A172 (cell line): ENCODE measurements at places on chromosomes 11 and 22.
A peak's percentile ranks its signal among the peaks of the same experiment; 100 is the strongest.

DNA sequence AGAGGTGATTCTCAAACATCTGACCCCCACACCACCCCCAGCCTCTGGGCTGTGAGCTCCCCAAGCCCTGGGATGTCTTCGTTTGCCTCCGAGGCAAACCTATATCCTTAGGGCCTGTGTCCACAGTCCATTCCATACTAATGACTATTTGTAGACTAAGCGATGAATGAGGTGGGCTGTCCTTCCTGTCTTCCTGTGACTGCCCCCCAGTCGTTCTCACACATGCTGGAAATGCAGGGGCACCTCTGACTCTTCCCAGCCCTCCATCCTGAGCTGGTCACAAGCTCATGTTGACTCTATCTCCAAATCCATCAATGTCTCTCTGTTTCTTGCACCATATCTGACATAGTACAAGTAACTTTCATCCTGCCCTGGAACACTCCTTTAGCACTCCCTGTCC lies 4.8 kb downstream of the ATG16L2 start:
- DNase-seq = no peak

DNA sequence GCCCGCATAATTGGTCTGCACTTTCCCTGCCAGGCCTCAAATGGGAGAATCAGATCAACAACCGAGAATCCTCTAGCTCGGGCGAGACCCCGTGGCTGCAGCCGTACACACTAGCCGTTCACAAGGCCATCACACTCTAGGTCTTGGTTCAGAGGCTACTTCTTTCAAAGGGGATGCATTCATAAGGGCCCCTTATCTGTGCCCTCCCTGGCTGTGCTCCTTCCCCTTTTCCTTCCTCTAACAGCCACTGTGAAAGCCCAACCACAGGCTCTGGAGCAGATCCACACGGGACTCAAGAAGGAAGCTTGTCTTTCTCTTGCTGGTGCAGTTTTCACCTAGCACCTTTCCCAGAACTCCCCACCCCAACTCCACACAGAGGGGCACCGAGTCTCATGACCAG lies 24.5 kb downstream of the SMIM38 start:
- DNase-seq = no peak

DNA sequence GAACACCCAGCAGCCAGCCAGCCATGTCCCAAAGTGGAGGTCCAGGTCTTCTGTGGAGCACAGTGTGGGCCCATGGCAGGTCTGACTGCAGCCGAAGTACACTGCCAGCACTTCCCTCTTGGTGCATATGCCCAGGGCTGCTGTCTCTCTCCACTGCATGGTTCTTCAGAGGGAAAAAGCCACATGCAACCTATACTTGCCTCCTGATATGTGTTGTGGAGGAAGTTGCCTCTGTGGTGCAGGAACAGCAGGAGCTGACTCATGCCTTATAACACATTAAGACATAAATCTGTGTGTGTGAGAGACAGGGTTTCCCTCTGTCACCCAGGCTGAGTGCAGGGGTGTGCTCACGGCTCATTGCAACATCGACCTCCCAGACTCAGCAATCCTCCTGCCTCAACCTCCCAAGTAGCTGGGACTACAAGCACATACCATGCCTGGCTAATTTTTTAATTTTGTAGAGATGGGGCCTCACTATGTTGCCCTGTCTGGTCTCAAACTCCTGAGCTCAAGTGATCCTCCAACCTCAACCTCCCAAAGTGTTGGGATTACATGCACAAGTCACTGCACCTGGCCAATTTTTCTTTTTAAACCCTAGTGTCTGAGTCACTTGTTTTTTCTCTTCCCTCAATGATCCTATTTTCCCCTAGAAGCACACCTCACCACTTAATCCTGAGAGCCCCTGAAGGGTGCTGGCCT lies 98.8 kb downstream of the MPPED2 start:
- no peak for DNase-seq

- no peak for DNase-seq
Observed at GRCh38 chr11:71551711-71552110, 3.5 kb downstream of the KRTAP5-9 start.

- DNase-seq = peak; percentile 58
Observed at GRCh38 chr22:21865041-21865440, 2.4 kb downstream of the MAPK1 start.

DNA sequence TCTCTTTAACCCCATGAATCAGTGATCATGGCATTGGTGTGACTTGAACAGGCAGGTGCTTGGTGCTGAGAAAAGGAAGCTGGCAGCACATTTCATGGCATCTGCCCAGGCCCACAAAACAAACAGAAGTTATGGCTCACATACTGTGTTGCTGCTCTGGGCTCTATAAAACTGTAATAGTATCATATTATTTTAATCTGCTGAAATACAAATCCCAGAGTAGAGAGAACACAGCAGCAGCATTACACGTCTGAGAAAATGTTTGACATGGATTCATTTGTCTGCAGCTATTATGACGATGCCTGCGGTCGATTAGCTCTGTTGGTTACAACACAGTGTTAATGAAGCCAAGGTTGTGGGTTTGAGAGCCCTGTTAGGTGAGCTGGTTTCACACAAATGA lies 80.8 kb downstream of the ALX4 start:
- no peak for DNase-seq

DNA sequence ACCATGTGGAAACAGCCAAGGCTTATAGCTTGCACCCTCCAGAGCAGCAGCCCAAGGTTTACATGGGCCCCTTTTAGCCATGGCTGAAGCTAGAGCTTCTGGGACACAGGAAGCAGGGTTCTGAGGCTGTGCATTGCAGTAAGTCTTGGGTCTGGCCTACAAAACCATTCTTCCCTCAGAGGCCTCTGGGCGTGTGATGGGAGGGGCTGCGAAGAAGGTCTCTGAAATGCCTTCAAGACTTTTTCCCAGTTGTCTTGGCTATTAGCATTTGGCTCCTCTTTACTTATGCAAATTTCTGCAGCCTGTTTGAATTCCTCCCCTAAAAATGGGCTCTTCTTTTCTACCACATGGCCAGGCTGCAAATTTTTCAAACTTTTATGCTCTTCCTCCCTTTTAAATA lies 109.5 kb downstream of the BBOX1 start:
- DNase-seq = no peak

GRCh38 chr22:48358886-48359612 lies 1468.6 kb downstream of the BRD1 start:
- no peak for DNase-seq

DNA sequence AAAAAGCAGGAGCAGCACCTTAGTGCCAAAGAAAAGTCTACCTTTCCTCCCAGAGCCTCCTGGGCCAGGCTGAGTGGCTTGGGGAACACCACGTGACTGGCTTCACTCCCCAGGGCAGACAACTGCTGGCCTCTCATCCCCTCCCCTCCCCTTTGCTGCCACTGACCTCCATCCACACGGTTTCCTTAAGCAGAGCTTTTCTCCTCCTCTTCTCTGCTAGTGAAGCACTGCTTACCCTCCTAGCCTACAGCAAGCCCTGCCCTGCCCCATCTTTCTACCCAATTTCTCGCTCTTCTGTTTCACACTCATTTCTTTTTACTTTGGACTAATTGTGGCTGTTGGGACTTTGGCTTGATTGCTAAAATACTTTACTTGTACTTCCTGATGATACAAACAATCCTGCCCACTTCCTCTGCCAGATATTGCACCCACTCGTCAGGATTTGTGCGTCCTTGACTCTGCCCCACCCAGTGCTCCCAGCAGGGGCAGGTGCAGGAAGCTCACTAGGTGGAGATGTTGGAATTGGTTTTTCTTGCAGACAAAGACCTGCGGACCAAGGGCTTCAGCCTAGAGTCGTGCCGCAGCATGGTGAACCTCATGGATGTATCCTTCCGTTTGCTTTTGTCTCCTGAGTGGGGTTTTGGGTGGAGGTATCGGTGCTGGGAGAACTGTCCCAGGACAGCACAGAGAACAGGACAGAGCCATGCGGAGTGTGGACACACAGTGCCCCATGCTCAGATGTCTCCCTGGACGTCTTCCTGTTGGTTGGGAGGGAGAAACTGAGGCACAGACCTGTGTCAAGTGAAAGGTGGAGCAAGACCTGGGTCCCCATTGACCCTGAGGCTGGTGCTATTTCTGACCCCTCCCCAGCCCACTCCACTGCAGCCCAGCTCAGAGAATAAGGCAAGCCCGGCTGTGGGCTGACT lies 27.3 kb downstream of the CAPN1 start:
- DNase-seq = no peak

GRCh38 chr11:73217131-73217809 lies 811 bp upstream of the P2RY2 start:
- DNase-seq = no peak

- no peak for DNase-seq
Observed at GRCh38 chr11:134030853-134031252, 38.0 kb upstream of the JAM3 start.

- no peak for DNase-seq
Observed at GRCh38 chr11:71575723-71576424, 6.8 kb downstream of the KRTAP5-11 start.

- DNase-seq = no peak
Observed at GRCh38 chr11:5153574-5154431, 754 bp downstream of the OR52A1 start.

- DNase-seq = no peak
Observed at GRCh38 chr11:2195756-2196088, 24.1 kb upstream of the TH start.

DNA sequence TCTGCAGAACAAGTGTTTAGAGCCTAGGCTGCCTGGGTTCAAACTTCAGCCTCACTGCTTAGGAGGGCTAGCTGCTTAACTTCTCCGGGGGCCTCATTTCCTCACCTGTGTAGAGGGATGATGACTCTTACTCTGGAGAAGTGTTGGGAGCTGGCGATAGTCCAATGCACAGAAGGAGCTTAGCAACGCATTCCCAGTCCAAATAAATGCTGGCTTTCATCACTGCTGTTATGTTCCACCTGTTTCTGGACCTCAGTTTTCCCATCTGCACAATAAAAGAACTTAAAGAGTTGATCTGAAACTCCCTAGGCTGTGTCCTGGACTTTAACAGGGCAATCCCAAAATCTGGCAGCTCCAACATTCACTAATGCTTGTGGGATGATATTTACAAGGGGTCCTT lies 337.8 kb downstream of the MIAT start:
- no peak for DNase-seq

- no peak for DNase-seq
Observed at GRCh38 chr11:8262552-8263108, 1.0 kb downstream of the LMO1 start.

GRCh38 chr11:27059431-27059830 lies 18.8 kb downstream of the BBOX1 start:
- no peak for DNase-seq

DNA sequence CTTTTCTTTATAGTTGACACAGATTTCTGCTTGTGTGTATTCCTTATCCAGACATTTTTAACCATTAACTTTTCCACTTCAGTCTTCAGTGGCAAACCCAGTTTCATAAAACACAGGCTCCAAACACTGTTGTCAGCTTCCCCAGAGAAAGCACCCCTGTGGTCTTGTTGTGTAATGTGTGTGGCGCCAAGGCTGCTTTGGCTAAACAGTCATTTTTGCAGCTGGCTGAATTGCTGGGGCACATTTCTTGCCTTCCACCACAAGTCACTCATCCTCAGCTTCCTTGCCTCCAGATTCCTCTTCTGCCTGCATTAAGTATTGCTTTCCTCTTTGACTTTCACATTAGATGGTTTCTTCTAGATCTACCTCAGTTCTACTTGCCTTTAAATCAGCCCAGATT lies 40.5 kb downstream of the ARHGAP1 start:
- DNase-seq = no peak

DNA sequence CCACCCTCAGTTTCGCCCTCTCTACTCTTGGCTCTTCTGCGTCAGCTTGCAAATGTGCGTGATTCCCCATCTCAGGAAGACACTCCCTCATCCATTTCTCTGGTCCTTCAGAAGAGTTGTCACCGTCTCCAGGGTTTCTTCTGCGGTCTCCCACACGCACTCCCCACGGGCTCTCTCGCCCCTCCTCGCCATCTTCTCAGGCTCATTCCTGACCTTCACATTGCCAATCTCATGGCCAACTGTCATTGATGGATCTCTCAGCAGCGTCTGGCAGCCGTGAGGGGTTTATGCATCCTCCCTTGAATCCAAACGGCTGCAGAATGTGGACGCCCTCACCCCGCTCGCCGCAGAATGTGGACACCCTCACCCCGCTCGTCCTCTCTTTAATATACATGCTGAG lies 10.5 kb downstream of the SYNGR1 start:
- DNase-seq = no peak

GRCh38 chr11:81004576-81004975 lies 1563.7 kb upstream of the TENM4 start:
- no peak for DNase-seq

DNA sequence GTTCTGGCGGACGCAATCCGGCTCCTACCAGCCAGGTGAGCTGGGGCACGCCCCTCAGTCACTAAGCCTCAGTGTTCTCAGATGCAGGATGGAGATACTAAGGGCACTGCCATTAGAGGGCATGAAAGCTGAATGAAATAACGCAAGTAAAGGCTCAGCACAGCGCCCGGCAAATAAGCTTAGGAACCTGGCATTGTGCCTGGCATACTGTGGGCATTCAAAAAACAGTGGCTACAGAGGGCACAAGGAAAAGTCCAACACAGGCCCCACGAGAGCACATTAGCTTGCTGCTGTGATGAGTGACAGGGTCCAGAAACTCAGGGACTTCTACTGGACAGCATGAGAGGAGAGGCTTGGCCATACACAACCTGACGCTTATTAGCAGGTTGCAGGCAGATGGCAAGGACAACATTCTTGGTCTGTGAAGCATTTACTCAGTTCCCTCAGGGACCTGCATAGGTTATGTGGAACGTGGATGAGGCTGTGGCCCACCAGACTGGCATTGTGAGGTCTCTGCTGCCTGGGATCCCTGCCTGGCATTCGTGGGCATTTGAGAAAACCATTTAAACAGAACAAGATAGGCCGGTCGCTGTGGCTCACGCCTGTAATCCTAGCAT lies 12.2 kb downstream of the TXN2 start:
- no peak for DNase-seq

DNA sequence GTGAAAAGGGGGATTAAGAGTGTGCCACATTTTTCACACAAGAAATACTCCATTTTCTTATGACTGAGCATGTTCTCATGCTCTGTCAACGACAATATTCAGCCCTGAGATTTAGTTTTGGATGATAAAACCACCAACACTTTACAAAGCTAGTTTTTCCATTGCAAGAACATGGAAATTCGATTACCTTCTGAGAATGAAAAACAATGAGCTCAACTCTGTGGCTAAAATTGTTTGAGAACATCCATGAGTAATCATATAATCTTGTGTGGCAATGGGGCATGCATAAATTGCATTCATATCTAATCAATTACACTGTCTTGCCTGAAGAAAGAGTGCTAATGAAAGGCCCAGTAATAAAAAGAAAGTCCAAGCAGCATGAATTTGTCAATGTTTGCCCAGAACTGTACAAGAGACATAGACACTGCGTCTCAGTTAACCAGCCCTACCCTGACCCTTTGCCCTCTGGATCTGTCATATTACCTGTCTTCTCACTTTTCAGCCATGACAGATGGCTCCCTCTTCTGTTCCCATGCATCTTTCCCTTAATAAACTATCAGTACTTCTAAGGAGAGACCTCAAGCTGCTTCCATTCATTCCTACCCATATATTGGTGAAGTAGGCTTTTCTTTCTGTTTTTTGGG lies 253.4 kb downstream of the FAM76B start:
- no peak for DNase-seq

GRCh38 chr11:76686261-76687079 lies 15.9 kb upstream of the LRRC32 start:
- no peak for DNase-seq
